ENCODE measurements at places on chromosomes 1 and 21. TPM values are rescaled to one million over a fixed set of nuclear protein-coding genes. Genes with fewer than 3 reads are reported as not detected.

HNRNPCL4 gene
- not detected for total RNA-seq

HPCA gene
- not detected for total RNA-seq

IL6R gene
- total RNA-seq = 6.7 TPM

ADAMTS4 gene
- total RNA-seq = 109 TPM

PROK1 gene
- total RNA-seq = not detected

SH2D1B gene
- total RNA-seq = not detected

CASQ1 gene
- not detected for total RNA-seq

PTAFR gene
- total RNA-seq = 13.1 TPM

EPHA10 gene
- total RNA-seq = 0.11 TPM

ETV3L gene
- not detected for total RNA-seq

KRTAP12-2 gene
- not detected for total RNA-seq

SPTA1 gene
- not detected for total RNA-seq

COL8A2 gene
- 41.7 TPM for total RNA-seq

CELA2A gene
- not detected for total RNA-seq

DNA sequence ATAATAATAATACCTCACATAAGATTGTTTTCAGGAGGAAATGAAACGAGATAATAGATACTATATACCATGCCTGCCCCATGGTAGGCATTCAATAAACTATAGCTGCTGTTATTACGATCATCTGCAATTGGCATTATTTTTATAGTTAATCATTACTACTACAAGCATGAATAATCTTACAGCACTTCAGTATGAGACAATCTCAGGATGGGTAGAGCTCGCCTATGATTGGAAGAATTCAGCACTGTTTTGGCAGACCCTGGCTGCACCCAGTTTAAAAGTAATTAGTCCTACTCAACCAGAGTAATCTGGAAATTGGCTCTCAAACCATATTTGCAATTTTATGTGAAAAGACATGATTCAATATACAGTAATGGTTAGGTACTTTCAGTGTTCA, 105.0 kb upstream of the DPYD start:
- no peaks in the 10 kb centered on the region for H3K4me1 ChIP-seq
- H3K36me3 ChIP-seq = no peaks in the 10 kb centered on the region
- no peak overlapping the region for H3K4me3 ChIP-seq

GRCh38 chr1:166952002-166952746, 23.2 kb downstream of the ILDR2 start:
- H3K36me3 ChIP-seq = no peaks in the 10 kb centered on the region
- H3K4me3 ChIP-seq = no peak overlapping the region
- H3K27ac ChIP-seq = no peak overlapping the region
- no peak for DNase-seq
- H3K27me3 ChIP-seq = no peaks in the 10 kb centered on the region

DNA sequence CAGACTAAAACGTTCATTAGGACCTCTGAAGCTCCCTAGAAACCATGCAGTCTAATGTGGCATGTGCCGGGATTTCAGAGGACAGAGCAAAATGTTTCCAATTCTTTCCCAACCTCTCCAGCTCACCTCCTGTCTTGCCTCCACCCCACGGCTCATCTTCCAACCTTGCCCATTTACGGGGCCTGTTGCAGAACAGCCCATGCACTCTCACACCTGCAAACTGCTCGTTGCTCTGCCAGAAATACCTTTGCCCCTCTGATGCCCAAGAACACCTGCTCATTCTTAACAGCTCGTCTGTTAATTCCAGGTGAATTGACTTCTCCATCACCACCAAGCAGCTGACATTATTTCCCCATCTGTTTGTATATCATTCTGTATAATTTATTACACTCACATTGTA, 53.9 kb upstream of the LBR start:
- H3K4me1 ChIP-seq = peaks cover 23% of the 10 kb centered on the region
- no peak overlapping the region for H3K4me3 ChIP-seq
- no peak for DNase-seq
- peak overlapping the region; percentile 70 for H3K27ac ChIP-seq
- no peaks in the 10 kb centered on the region for H3K36me3 ChIP-seq
- H3K27me3 ChIP-seq = no peaks in the 10 kb centered on the region

DNA sequence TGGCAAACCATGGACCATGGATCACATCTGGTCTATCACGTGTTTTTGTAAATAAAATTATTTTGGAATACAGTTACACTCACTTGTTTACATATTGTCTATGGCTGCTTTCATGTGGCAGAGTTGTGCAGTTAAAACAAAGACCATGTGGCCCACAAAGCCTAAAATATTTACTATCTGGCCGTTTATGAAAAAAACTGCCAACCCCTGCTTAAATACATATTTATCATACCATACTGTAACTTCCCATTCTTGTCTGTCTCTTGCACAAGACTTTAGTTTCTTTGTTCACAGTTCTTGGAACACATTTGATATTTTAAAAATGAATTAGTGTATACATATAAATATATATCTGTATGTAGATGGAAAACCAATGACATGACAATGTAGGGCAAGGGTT, 141.5 kb downstream of the PAPPA2 start:
- DNase-seq = no peak
- H3K4me3 ChIP-seq = no peak overlapping the region
- H3K4me1 ChIP-seq = no peaks in the 10 kb centered on the region
- no peak overlapping the region for H3K27ac ChIP-seq
- no peaks in the 10 kb centered on the region for H3K36me3 ChIP-seq

DNA sequence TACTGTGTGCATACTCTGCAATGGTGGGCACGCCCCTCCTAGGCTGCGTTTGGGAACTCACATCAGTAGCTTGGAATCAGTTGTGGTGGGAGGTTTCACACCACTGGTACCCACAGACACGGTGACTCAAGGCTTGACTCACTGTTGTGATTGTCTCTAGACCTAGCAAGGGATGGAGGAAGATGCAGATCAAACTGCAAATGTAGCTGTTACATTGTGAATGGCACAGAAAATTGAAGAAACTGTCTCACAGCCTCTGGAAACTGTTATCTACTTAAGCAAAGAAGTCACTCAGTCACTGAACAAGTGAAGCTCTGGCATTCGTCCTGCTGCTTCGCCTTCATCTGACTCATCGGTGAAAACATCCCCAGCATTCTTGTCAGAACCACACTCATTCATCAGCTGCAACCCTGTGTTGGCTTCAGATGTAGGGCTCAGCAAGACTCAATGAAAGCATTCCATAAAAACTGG, 59.5 kb downstream of the POFUT2 start:
- no peaks in the 10 kb centered on the region for H3K27me3 ChIP-seq
- H3K4me1 ChIP-seq = no peaks in the 10 kb centered on the region
- no peak overlapping the region for H3K4me3 ChIP-seq
- peaks cover 11% of the 10 kb centered on the region for H3K36me3 ChIP-seq
- H3K27ac ChIP-seq = no peak overlapping the region

DNA sequence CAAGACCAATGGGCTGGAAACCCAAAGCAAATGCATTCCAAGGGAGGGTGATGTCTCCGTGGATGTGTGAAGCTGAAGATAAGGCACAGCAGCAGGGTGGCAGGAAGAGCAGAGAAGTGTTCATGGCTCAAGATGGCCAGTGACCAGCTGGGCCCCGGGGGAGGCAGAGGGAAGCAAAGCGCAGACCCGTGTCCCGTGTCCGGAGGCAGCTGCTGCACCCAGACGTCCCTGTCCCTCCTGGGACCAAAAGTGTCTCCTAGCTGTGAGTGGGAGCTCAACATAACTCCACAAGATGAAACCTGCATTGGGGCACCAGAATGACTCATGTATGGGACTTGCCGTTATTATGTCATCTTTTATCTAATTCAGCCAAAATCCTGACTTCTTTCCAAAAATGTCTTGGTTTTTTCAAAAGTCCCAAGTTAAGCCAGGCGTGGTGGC, 118.2 kb downstream of the RIPK4 start:
- H3K36me3 ChIP-seq = no peaks in the 10 kb centered on the region
- H3K4me3 ChIP-seq = no peak overlapping the region
- DNase-seq = no peak
- H3K4me1 ChIP-seq = peaks cover 9% of the 10 kb centered on the region
- no peaks in the 10 kb centered on the region for H3K27me3 ChIP-seq

GRCh38 chr1:197307551-197307950, 39.5 kb downstream of the CRB1 start:
- no peak overlapping the region for H3K4me3 ChIP-seq
- H3K27ac ChIP-seq = no peak overlapping the region
- no peaks in the 10 kb centered on the region for H3K4me1 ChIP-seq
- H3K36me3 ChIP-seq = no peaks in the 10 kb centered on the region
- no peaks in the 10 kb centered on the region for H3K27me3 ChIP-seq
- no peak for DNase-seq

DNA sequence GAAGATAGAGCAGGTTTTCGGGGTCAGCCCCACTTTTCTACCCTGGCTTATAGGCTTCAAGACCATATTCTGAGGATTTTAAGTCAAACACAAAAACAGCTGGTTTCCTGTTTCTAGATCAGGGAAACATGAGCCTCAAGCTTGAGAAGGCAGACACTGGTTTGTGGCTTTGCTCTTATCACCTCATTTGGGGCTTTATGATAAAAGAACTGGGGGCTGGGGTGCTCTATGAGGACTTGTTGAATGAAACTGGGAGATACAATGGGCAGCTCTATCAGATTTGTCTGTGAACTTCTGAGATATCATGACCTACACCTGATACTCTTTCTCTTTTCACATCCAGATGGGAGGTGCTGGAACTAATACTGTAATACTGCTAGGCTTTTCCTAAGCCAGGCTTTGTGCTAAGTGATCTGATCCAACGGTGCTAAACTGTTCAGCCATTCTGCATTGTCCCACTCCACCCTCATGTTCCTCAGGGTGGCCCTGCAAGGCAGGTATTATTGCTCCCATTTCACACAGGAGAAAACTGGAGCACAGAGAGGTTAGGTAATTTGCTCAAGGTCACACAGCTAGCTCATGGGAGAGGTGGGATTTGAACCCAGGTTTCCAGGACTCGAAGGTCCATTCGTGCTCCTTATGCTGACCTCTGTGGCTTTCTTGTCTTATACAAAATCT, 6.6 kb downstream of the AJAP1 start:
- H3K27ac ChIP-seq = no peak overlapping the region
- no peaks in the 10 kb centered on the region for H3K27me3 ChIP-seq
- no peak for DNase-seq

DNA sequence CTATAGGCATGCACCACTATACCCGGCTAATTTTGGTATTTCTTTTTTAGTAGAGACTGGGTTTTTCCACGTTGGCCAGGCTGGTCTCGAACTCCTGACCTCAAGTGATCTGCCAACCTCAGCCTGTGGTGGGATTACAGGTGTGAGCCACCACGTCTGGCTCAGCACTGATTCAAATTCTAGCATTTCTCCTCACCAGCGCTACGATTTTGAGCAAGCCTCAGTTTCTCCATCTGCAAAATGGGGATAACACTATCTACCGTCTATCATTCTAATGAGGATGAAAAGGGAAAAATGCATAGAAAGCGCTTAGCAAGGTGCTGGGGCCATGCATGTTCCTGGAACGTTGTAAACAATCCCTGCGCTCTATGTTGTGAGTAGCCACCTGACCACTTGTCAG, 49.0 kb upstream of the DISP3 start:
- H3K27me3 ChIP-seq = no peaks in the 10 kb centered on the region
- H3K4me3 ChIP-seq = no peak overlapping the region
- no peaks in the 10 kb centered on the region for H3K36me3 ChIP-seq
- no peak for DNase-seq
- no peak overlapping the region for H3K27ac ChIP-seq
- no peaks in the 10 kb centered on the region for H3K4me1 ChIP-seq

GRCh38 chr1:97632776-97633175, 288.1 kb downstream of the DPYD start:
- no peaks in the 10 kb centered on the region for H3K4me1 ChIP-seq
- peak overlapping the region; percentile 9 for H3K27ac ChIP-seq
- H3K36me3 ChIP-seq = no peaks in the 10 kb centered on the region

Data from ascending aorta (tissue), 2 donors.